DMS79 treated with DMSO at 0.1 percent for 48 hours (cell line): ENCODE measurements at places on chromosomes 11 and 22.
A peak's percentile ranks its signal among the peaks of the same experiment; 100 is the strongest.

DNA sequence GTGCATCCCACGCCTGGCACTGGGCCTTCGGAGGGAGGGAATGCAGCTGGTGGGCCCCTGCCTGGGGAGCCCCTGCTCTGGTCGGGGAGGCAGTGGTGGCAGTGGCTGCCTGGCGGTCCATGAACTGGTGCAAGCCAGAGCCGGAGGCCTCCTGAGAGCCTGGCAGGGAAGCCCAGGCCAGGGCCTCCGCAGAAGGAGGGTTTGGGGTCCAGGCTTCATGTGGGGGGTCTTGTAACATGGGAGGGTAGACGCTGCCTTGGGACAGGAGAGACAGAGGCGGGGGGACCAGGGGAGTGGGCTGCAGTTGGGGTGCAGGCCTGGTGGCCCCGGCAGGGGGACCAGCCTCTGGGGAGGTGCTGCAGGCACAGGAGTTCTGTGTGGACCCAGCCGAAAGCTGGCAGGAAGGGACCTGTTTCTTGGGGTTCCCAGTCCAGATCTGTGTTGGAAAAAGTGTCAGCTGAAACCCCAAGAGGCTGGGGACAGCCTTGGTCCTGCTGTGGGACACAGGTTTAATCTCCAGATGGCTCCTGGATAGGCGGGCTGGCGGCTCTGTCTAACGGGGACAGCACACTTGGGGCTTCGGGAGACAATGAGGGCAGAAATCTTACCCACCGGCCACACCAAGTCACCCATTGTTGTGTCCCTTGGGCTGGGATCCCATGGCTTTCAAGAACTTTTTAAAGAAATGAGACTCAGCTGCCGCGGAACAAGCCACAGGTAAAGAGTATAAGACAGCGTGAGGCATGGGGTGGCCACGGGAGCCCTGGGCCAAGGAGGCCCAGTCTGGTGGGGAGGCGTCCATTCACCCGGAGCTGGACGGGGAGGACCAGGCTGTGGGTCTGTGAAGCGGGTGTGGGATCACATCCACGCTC lies 73.5 kb downstream of the KCNQ1 start:
- no peak for DNase-seq

DNA sequence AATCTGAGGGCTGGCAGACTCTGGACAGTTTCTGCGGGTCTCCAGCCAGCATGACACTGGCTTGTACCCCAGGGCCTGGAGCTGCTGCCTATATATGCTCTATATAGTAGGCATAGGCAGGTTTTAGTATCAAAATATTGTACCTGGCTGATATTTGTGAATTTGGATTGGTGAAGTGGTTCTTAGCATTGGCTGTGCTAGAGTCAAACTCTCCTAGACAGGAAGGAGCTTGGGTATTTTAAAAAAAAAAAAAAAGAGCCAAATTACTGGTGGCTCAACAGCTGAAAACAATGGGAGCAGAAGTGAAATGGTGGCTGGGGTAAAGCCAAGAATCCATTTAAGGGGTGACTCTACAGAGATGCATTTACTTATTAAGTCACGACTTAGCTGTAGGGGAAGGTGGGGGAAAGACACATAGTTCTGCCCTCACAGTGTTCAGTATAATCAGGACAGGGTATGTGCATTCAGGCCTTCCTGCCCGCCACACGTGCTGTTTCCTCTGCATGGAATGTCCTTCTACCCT lies 11.0 kb upstream of the MTFP1 start:
- DNase-seq: no peak

- DNase-seq: peak; percentile 68
Measured at GRCh38 chr22:35840302-35840739, 122.6 kb downstream of the APOL5 start.

DNA sequence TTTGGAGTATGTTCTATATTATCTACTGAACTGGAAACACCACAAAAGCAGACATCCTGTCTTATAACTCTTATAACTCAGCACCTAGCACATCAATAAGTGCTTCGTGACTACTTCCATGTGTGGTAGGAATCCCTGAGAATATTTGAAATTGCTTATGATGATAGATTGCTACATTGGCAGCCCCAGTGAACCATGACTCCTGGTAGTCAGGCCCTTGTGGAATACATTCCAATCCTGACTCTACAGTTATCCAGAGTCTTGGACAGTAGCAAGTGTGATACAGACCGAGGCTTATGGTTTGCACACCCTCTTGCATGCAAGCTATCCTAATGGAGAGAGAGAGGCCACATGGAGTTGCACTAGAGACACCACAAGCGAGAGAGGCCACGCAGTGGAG lies 59.5 kb upstream of the PHF21A start:
- DNase-seq: no peak

DNA sequence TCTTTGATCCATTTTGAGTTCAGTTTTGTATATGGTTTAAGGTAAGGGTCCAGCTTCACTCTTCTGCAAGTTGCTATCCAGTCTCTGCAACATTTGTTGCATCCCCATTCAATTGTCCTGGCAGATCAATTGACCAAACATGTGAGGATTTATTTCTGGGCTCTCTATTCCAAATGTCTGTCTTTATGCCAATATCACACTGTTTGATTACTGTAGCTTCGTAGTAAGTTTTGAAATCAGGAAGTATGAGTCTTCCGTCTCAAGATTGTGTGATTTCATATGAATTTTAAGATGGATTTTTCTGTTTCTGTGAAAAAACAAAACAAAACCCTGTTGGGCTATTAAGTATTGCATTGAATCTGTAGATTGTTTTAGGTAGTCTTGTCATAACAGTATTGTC lies 17.0 kb downstream of the APLP2 start:
- DNase-seq: no peak

GRCh38 chr11:3920148-3920852 lies 64.8 kb downstream of the STIM1 start:
- DNase-seq: no peak

GRCh38 chr11:44324749-44325525 lies 15.0 kb upstream of the ALX4 start:
- peak; percentile 80 for DNase-seq

GRCh38 chr11:86558841-86559240 lies 113.6 kb downstream of the ME3 start:
- DNase-seq: no peak

DNA sequence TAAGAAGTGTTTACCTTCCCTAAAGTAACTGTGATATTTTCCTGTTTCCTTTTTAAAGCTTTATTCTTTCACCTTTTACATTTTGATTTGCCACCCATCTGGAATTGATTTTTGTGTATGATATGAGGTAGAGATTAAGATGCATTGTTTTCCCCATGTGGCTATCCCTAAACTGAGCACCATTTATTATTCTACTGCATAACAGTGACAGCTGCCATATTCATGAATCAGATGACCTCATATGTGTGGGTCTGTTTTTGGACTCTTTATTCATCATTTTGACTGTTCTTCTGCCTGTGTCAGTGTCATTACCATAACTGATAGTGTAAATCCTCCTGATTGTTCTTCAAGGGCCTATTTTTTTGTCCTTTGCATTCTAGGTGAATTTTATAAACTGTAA lies 50.8 kb downstream of the HIPK3 start:
- no peak for DNase-seq

- no peak for DNase-seq
Measured at GRCh38 chr11:32071811-32072210, 19.1 kb upstream of the RCN1 start.

GRCh38 chr22:46007848-46008261 lies 30.9 kb upstream of the WNT7B start:
- DNase-seq: peak; percentile 56

DNA sequence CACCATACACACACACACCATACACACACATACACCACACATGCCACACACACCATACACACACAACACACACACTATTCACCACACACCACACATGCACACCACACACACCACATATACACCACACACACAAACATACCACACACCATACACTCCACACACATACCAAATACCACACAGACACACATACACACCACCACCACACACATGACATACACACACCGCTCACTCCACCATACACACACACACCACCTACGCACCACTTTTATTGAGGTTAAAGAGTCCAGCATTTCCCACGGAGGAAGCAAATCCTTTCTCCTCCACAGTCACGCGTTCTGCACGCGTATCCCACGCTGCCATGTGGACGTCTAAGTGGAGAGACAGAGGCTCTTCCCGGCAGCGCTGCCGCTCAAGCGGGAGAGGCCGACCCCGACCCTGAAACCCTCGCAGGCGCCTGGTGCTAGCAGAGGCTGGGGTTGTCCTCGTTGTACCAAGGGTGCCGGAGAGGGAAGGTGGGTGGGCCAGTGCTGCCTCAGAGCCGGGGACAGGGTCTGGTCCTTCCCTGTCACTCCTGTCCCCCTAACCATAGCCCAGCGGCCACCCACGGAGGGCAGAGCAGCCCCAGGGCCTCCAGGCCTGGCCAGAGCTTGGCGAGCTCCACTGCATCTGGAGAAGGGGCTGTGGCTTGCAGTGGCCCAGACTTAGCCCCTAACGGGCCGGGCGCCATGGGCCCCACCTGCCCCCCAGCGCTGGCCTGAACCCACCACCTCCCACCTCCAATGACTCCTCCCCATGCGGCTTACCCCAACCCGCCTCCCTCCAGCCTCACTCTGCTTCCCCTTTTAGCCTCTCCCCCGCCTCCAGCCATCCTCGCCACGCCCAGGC lies 1495.0 kb downstream of the BRD1 start:
- DNase-seq: no peak

DNA sequence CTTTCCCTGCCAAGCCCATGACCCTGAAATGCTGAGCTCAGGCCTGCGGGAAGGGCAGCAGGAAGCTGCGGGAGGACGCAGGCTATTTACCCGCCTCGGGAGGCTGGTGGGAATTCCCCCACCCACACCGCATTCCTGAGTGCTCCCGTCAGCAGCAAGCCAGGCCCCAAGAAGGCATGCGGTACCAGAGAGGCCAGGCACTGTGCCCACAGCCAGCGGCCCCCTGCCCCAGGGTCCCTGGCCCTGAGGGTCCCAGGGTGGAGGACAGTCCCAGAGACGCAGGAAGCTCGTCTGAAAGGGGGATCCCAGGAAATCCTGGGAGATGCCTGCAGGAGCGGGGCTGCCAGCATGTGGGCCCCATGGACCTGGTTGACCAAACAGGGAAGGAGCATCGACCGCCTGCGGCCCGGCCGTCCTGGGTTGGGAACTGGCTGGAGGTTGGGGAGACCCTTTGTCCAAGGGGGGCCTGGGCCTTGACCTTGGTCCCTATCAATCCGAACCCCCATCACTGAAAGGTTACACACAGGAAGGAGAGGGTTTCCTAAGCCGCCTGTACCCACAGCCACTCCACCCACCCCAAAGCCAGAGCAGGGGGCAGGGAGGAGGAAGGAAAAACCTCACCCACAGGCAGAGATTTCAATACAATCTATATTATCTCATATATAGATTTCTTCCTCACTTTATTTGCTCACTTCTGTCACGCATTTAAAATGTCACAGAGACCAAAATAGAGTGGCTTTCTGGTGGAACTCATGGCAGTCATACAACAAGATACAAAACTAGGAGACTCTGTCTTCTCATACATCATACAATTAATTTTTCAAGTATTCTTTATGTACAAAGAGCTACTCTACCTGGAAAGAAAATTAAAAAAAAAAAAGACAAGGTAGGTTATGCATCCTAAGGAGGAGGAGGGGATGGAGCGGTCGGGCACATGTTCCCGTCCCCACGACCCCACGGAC lies 17.1 kb downstream of the MAFF start:
- DNase-seq: no peak

DNA sequence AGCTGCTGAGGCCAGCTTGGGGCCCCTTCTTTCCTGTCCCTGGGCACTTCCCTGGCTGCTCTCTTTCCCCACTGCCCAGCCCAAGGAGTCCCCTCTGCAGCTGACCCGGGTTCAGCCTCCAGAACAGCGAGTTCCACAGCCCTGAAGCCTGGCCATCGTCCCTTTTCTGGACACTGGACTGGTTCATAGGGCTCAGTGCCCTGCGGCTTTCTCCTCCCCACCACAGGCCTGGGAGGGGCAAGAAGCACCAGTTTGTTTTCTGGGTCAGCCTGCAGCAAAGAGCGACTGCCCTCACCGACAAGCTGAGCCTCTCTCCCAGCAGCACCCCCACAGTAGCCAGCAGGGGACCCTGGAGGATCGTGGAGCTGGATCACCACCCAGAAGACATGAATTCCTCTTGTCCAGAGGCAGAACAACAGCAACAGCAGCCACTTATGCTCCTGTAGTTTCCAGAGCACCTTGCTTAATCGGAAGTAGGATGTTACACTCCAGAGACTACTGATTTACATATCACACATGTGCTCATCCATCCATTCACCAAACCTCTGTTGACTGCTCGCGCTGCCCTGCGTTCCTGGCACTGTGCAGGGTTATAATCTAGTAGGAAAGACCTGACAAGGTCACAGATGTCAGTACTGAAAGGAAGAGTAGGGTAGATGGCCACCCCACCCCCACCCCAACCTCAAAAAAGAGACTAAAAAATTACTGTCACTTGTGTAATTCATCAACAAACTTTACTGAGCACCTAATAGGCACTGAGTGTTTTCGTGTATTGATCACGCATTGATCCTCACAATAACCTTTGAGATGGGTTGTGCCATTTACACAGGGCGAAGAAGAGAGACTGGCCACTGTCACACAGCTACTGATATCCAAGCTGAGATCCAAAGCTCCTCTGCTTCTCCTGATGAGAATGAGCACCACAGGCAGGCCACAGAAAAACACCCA lies 13.0 kb upstream of the CXCR5 start:
- no peak for DNase-seq

DNA sequence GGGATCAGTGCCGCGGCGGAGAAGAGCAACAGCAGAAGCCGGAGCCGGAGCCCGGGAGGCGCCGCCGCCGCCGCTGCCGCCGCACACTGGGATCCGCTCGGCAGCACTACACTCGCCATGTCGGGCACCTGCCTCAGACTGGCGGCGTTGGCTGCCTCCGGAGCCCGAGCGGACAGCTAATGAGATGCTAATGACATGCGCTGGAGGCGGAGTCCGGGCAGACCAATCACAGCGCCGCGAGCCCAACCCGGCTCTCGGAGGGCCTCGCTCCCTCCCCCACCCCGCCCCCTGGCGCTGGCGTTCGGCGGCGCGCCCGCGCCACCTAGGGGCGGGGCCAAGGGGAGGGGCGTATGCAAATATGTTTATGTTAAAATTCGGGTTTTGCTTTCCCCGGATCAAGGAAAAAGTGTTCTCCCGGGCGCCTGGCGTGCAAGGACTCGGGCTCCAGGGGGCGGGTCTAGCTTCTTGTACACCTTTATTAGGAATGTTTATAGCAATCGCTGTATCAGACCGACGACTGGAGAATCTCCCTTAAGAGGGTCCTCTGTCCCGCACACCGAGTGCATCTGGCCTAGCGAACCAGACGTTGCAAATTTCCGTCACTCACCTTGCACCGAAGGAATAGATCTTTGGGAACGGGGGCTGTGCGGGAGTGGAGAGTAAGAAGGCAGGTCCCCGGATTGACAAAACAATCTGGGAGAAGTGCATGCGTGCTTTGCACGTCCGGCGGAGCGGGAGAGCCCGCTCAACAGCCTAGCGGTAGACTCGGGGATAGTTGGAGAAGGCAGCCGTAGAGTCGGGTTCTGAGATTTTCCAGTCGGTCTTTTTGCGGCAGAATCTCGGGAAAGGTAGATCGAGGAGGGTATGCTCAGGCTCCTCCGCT lies at the start of gene CADM1:
CADM1 (minus strand) TSS at position 140 of the 883 bp plus-strand sequence.
- peak; percentile 100 for DNase-seq

DNA sequence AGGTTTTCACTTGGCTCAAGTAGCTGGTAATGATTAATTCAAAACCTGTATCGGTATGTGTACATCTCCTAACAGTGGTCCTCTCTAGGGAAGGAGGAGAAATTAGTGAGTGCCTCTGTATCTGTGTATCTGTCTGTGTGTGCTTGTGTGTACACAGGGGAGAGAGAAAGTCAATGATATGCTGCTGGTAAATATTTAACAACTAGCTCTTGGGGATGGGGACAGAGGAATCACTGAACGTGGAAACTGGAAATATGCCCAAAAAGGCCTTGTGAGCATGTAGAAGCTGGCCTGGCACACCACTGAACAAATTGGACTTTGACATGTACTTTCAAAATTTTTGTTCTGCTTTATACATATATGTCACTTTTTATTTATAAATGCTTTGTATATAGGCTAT lies 214.0 kb upstream of the SYN3 start:
- DNase-seq: no peak
